ENCODE measurements at places on chromosomes 5 and 9.

GRCh38 chr9:84835745-84836144 lies 166.2 kb downstream of the NTRK2 start:
- no peak for DNase-seq

DNA sequence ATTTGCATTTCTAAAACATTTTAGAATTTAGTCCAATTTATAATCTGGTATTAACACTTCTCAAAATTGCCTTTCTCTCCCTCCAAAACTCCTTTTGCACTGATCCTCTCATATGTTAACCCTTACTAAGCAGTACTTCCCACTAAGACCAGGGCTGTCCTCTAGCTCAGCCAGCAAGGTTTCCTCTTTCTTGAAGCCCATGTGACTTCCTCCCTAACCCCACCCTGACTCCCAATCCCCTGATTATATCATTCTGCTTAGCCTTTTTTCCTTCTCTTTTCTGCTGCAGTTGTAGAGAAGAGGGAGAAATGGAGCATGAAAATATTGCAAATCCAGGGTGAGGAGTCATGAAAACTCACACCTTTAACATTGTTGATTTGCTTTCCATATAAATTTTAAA lies 241.7 kb downstream of the MCTP1 start:
- no peak for DNase-seq

DNA sequence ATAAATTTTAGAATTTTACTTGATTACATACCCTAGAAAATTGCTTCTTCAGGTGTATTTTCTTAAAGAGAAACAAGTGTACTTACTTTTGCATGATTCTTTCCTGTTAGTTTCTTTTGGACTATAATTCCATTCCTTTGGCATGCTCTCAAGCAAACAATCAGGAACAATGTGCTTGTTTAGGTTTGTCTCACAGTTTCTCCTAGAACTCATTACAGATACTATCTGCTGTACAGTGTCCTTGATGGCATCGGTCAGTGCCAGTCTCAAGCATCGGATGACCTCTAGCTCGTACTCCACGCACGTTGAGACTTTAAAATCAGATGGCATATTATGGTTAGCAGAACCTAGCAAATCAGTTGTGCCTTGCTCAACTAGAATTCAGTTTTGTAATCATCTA lies 214.9 kb downstream of the KIAA0825 start:
- DNase-seq, result no peak

- DNase-seq, result no peak
These were observed 69.0 kb downstream of the SCAMP1 start for GRCh38 chr5:78429332-78429980.

- no peak for DNase-seq
These were observed 10.5 kb downstream of the ELOVL7 start for GRCh38 chr5:60833520-60833919.

DNA sequence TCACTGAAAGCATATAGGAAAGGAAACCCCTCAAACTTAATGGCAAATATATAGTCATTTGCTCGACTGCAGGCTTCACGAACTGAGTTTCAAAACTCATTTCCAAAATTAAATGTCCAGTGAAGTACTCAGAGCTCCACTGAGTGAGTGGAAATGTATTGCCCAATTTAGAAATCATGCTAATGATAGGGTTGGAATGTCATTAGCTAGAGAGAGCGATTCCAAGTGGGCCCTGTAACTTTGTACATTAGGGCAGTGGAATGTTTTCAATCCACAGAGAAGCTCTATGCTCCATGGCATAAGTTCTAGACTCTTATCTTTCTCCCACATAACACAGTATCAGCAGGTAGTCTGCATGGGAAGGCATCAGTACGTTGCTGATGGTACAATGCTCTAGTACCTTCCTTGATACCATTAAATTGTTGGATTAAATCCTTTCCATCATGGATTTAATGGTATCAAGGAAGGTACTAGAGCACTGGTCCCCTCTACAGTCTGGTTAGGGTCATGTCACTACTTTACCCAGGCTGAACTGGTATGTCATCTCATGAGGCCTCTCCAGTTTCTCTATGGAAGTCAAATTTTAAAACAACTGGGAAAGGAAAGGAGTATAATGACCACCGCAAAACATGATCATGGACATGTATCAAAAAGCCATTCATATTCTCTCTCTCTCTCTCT lies 183.2 kb upstream of the RASEF start:
- DNase-seq, result no peak

DNA sequence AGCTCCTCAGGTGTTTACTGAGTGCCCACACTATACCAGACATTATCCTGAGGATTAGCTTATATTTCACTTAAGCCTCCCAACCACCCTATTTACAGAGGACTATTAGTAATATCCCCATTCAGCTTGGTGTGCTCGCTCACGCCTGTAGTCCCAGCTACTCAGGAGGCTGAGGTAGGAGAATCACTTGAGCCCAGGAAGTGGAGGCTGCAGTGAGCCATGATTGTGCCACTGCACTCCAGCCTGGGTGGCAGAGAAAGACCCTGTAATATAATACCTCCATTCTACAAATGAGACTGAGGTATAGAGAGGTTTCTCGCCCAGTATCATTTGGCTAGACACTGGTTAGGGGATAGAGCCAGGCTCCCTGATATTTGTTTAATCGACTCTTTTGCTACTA lies 18.0 kb upstream of the MATR3 start:
- no peak for DNase-seq

- DNase-seq, result no peak
These were observed 675.7 kb upstream of the FTMT start for GRCh38 chr5:121175986-121176385.

DNA sequence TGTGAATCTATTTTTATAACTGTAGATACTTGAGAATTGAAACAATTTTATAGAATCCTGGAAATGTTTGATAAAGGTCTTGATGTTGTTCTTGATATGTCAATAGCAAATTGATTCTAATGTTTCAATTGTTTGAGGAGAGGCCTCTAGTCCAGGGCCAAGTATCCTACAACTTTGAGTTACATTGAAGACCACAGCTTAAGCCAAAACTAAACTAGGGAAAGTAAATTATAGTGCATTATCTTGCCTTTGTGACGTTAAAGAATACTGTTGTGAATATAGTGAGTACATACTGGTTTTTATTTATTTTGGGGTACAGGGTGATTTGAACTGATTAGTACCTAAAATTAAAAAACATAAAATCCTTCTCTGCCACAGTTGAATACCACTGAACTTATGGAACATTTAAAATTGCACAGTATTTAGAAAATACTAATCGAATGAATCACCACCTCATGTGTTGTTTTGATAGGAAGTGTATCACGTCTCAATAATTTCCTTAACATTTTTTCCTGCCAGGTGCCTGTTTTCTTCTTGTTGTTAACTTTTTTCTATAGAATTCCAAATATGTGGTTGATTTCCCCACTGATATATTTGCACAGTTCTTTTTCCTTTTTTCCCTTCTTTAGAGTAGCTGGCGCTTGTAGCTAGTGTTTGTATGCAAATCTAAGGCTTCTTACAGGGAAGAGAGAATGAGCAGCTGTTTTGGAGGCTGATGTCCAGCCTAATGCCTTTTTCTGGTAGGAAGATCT lies 12.5 kb downstream of the ARHGEF28 start:
- no peak for DNase-seq

- DNase-seq, result no peak
These were observed 9.7 kb downstream of the MGAT1 start for GRCh38 chr5:180792965-180793287.

DNA sequence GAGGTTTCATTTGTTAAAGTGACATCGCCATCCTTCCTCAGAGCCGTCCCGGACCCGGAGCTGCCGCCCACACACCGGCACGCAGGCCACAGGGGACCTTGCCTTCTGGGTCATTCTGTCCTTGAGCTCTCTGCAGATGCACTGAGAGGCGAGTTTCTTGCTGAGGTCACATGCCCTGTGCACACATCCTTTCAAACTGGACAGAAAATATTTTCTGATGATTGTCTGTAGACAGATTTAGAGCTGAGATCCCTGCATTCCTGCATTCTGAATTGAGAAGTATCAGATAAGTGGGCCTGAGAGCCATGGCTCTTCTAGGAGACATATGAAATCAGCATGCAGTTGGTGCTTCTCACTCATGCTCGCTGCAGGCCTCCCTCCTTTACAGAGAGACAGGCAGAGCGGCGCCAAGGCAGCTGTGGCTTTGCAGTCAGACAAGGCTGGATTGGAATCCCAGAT lies 25.4 kb downstream of the BOD1 start:
- no peak for DNase-seq

DNA sequence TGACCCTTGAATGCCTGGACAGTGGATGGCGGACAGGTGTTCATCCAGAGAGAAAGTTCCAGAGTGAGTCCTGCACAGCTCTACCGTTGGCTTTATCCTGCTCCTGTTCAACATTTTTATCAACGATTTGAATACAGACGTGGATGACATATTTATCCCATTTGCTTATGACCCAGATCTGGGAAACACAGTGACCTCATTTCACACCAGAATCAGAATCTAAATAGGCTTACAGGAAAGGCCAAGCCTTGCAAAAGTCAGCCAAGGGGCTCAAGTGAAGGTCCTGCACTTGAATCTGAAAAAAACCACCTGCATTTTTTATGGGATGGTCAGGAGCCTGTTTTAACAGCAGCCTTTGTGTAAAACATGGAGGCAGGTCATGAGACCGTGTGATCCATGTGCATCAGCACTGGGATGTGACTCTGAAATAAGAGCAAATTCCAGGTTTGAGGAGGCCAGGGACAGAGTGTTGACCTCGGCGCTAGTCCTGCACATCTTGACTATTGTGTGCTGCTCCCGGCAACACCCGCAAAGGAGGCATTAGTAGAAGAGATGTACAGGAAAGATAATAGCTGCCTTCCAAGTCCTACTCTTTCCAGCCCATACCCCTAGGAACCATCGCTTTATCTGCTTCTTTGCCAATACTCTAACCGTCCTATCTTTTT lies 18.5 kb downstream of the PDZD2 start:
- DNase-seq, result no peak

DNA sequence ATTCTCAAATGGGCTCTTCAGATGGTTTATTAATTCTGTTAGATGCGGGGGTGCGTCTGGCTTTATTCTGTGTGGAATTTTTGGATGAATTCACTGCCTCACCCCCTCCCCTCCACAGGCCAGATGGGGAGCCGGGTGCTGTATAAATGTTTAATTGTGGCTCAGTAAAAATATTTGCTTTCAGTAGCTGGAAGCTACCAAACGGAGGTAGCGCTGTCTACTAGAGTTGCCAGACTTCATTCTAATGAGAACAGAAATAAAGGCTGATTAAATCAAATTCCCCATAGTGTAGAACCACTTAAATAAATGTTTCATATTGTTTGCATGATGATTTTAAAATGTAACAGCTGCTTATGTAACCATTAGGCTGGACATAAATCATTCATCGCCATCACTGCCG lies 34.5 kb upstream of the KCNMB1 start:
- DNase-seq, result no peak

GRCh38 chr9:89786655-89787054 lies 181.8 kb downstream of the GADD45G start:
- DNase-seq, result no peak

- DNase-seq, result no peak
These were observed 812.4 kb downstream of the KCTD16 start for GRCh38 chr5:144983101-144983500.

DNA sequence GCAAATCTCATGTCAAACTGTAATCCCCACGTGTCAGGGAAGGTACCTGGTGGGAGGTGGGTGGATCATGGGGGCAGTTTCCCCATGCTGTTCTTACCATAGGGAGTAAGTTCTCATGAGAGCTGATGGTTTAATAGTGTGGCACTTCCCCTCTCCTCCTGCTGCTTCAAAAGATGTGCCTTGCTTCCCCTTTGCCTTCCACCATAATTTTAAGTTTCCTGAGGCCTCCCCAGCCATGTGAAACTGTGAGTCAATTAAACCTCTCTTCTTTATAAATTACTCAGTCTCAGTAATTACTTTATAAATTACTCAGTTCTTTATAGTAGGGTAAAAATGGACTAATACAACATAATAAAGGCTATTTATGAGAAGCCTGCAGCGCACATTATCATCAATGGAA lies 7.1 kb upstream of the CNTRL start:
- no peak for DNase-seq

DNA sequence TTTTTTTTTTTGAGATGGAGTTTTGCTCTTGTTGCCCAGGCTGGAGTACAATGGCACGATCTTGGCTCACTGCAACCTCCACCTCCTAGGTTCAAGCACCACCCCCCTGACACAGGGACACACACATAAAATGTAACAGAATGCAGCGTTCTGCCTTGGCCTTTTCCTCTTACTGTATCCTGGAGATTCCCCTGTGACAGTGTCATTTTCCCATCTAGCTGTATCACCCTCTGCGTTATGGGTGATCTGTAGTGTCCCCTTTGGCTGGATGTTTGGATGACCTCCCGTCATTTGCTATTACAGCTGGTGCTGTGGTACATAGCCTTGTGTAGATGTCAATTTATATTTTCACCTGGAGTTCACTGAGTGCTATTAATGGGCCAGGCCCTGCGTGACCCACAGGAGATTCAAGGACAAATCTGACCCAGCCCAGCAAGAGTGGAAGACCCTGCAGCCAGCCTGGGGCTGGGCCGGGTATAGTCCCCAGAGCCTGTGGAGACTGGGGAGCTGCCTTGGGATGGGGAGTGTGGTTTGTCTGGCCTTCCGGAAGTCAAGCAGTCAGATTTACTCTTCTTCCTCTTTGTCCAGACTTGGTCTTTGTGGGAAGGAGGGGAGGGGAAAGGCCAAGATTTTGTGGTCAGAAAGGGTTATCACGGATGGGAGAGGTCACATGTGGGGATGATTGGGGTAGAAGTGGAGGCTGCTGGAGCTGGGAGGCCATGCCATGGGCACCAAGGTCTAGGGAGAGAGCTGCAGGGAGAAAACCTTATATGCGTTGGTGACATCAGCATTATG lies 43.6 kb downstream of the ERGIC1 start:
- no peak for DNase-seq

DNA sequence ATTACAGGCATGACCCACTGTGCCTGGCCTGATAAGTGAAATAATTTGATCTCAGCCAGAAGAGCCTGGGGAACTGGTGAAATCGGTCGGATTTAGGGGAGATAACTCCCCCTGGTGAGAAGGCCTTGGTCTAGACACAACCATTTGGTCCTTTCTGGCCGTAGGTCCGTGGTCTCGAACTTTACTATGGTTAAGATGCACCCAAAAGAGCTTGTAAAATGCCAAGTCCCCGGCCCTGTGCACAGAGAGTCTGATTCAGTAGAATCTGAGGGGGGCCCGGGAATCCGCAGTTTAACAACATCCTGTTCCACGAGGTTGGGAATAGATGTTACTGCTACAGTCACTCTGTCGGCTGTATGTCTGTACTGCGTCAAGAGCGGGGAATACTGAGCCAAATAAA lies 140.7 kb downstream of the C9orf50 start:
- DNase-seq, result no peak

DNA sequence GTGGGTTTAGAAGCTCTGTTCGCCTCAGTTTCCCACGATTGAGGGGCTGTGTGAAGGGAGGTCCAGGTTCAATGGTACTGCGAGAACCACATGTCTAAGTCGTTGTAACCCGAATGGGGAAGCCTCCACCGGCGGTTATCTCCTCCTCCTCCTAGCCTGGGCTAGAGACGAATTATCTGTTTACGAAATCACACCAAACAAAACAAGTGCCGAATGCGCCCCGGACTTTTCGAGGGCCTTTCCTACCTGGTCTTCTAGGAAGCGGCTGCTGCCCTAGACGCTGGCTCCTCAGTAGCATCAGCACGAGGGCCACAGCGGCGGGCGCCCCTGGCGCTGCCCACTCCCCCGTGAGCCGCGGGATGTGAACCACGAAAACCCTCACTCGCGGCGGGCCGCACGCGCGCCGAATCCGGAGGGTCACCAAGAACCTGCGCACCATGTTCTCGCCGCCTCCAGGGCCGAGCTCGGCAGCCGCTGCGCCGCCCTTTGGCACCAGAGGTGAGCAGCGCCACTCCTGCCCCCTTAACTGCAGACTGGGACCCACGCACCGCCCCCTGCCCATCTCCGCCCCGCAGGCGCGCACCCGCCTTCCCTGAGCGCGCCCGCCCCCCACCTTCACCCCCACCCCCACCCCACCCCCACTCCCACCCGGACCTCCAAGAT lies at the start of gene CDKN2A:
CDKN2A (minus strand) TSS at position 500 of the 663 bp plus-strand sequence.
- DNase-seq, result peak; percentile 58
